ENCODE measurements at places on chromosomes 13 and 19.

DNA sequence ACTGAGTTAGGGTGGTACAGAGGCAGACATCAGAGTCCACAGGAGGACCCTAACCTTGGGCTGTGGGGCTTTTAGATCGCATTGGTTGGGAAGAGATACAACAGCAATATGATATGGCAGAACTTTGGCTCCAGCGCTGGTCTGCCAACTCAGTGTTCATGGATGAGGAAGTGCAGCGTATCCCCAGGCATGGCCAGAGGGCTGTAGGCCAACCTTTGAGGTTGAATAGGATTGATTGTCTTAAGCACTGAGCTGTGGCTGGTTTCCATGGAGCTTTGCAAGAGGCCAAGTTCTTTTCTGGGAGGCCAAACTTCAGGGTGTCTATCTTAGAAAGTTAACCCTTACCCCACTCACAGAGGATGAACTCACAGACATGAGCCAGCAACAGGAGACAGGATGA, 144.1 kb upstream of the TMTC4 start:
- no peak for DNase-seq

DNA sequence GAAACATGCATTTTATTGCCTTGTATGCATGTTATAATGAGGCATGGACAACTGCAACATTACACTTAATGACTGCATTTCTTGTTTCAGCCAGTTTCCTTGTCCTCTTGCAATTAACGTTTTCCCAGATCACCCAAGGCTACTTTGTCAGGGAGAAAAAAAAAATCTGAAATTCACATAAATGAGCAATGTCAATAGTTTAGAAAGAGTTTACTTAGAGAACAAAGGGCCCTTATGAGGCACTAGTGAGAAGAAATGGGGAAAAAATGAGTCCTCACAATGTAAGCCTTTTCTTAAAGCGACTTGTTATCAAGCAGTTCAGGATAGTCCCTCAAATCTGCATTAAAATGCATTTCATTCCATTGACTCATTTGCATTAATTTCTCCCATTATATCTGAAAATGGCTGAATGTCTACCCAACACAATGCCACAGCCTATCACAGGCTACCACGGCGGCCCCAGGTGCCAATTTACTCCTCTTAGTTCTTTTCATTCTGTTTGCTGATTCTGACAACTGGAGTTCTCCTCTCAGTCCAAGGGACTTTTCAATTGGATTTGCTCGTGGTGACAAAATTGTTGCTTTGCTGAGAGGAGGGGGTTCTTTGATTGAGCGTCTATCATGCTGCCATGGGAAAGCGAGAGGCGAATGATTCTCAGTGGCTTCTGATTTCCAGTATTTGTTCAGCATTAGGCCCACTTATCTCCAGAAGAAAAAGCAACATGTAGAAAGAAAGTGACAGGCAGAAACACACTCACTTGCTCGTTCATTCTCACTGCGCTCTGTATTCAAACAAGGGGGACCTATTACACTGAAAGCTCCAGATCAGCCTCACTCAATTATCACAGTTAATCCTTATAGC, 107.1 kb downstream of the DACH1 start:
- no peak for DNase-seq

DNA sequence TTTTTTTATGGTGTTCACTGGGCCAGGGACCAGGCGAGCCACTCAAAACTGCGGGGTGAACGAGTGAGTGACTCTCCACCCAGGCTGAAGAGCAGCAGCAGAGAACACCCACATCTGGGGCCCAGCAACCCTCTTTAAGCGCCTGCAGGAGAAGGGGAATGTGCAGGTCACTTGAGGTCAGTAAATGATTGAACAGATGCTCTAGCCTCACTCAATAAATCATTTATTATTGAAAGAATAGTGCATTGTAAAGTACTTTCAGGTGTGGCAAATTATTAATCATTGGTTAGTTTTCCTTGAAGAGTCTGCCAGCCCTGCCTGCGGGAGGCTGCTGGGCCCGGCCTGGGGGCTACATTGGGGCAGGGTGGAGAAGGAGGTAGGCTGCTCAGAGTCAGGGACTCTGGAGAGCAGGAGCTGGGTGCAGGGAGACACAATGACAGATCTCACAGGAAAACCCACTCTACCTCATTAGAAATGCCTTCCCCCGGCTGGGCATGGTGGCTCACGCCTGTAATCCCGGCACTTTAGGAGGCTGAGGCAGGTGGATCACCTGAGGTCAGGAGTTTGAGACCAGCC, 42.5 kb downstream of the ABCC4 start:
- DNase-seq = no peak

GRCh38 chr13:79780240-79780639, 299.3 kb downstream of the NDFIP2 start:
- DNase-seq = no peak

GRCh38 chr19:46692918-46693722, 23.8 kb downstream of the PRKD2 start:
- no peak for DNase-seq

DNA sequence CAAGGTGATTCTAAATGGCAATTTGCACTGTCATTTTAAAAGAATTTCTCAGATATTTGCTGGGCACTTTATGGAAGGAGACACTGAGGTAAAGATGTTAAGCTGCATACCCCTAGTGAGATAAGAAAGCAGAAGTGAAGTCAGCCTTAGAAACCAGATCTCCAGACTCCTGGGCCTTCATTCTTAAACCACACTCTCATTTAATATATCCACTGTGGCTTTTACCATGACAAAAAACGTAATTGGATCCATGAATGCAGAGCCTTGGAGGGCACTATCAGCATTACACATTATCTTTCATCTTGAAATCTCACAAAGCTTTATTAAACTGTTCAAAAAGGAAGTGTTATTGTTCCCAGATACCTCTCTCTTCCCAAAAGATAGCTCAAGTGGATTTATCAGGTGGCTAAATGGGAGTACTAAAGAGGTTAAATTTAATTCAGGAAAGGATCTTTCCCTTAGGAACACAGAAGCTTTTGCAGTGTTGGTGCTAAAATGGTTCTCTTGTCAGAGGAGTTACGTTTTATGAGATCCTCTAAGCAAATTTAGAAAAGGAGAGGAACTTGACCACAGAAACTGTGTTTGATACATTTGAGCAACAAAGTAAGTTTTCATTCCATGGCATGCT, 1060.4 kb downstream of the EFNB2 start:
- no peak for DNase-seq

DNA sequence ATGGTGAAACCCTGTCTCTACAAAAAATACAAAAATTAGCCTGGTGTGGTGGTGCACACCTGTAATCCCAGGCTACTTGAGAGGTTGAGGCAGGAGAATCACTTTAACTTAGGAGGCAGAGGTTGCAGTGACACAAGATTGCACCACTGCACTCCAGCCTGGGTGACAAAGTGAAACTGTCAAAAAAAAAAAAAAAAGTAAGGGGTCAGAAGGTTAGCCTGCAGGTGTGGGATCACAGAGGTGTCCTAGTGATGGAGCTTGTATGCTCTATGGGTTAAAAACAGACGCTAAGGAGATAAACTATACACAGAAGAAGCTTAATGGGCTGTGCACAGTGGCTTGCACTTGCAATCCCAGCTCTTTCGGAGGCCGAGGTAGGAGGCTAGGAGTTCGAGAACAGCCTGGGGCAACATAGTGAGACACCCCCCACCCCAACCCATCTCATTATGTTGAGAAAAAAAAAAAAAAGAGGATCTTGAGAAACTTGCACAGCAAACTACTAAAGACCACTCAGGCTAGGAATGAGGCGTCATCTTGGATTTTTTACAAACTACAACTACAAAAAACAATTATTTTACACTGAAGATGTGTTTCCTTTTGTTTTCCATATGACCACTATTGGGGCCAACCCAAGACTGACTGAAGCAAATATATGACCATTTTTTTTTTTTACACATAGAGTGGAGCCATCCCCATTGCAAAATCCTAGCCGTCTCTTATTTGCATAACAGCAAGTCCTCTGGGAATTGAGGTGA, 7.9 kb downstream of the FOSB start:
- peak; percentile 55 for DNase-seq

- no peak for DNase-seq
Observed at GRCh38 chr19:16206046-16206605, 8.4 kb downstream of the AP1M1 start.

- no peak for DNase-seq
Observed at GRCh38 chr19:54938906-54939305, 8.4 kb downstream of the NLRP7 start.

DNA sequence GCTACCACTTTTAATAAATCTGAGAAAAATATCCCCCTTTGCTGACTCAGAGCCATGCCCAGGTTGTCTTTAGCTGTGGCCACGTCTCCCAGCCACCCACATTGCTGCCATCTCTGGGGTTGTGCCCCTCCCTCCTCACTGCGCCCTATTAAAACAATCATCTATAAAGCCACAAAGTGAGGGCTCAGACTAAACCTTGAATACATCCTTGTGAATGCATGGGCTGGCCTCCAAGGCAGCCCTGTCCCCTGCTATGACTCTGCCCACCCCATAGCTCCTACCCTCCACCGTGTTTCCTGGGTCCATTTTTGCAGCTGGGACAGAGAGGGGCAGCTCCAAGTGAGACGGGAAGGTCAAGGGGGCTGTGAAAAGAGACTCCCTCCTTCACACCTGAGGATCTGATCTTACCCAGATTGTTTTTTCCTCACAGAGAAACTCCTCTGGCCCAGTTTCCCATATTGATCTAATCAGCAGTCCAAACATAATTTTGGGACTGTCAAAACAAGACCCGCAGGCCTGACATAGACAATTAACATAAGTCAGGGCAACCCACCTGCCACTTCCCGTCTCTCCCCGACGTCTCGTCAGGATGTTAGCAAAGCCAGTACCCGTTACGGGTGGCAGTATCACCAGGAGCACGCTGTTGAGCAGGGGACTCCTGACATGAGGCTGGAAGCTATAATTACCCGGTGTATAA, 199.0 kb downstream of the KATNAL1 start:
- no peak for DNase-seq

Data from fibroblast of gingiva (primary cell).